ENCODE measurements at places on chromosomes 3 and 15. TPM values are rescaled to one million over a fixed set of nuclear protein-coding genes. Genes with fewer than 3 reads are reported as not detected.

RARRES1 gene
- total RNA-seq, result 6.2 TPM

C3orf22 gene
- total RNA-seq, result not detected

TMCO5A gene
- not detected for total RNA-seq

CDCP1 gene
- total RNA-seq, result 0.82 TPM

CFAP100 gene
- not detected for total RNA-seq

GP9 gene
- total RNA-seq, result not detected

RBPMS2 gene
- 0.44 TPM for total RNA-seq

SLC27A2 gene
- 0.46 TPM for total RNA-seq

NEIL1 gene
- 11.1 TPM for total RNA-seq

CGNL1 gene
- total RNA-seq, result 0.78 TPM

MYO5C gene
- total RNA-seq, result 2.6 TPM

TUSC7 gene
- total RNA-seq, result not detected

RFT1 gene
- 5.6 TPM for total RNA-seq

PEX11A gene
- 11.2 TPM for total RNA-seq

RAD51 gene
- 0.56 TPM for total RNA-seq

FSTL1 gene
- 77.5 TPM for total RNA-seq

SNX33 gene
- 5.7 TPM for total RNA-seq

TKT gene
- 26.2 TPM for total RNA-seq

POLR2H gene
- 50.8 TPM for total RNA-seq

SPTSSB gene
- total RNA-seq, result not detected

ATP13A5 gene
- total RNA-seq, result not detected

CCR1 gene
- 1.9 TPM for total RNA-seq

SYNPR gene
- not detected for total RNA-seq

CCDC12 gene
- total RNA-seq, result 28.5 TPM

CCR8 gene
- total RNA-seq, result not detected

SI gene
- total RNA-seq, result not detected

SPATA12 gene
- total RNA-seq, result not detected

CLPX gene
- total RNA-seq, result 63.1 TPM

ABCF3 gene
- total RNA-seq, result 62.0 TPM

EFHB gene
- not detected for total RNA-seq

FAM107A gene
- total RNA-seq, result 27.6 TPM

WDR76 gene
- 0.36 TPM for total RNA-seq

FAM227B gene
- 15.4 TPM for total RNA-seq

CHD2 gene
- total RNA-seq, result 26.9 TPM

C3orf20 gene
- total RNA-seq, result 0.11 TPM

UCN2 gene
- not detected for total RNA-seq

LOXL1 gene
- total RNA-seq, result 11.2 TPM

DZIP1L gene
- 3.3 TPM for total RNA-seq

PPM1L gene
- total RNA-seq, result 85.0 TPM

All from gastrocnemius medialis (tissue), 4 donors.